GM04503 (cell line): ENCODE measurements at places on chromosomes 12 and 14.

DNA sequence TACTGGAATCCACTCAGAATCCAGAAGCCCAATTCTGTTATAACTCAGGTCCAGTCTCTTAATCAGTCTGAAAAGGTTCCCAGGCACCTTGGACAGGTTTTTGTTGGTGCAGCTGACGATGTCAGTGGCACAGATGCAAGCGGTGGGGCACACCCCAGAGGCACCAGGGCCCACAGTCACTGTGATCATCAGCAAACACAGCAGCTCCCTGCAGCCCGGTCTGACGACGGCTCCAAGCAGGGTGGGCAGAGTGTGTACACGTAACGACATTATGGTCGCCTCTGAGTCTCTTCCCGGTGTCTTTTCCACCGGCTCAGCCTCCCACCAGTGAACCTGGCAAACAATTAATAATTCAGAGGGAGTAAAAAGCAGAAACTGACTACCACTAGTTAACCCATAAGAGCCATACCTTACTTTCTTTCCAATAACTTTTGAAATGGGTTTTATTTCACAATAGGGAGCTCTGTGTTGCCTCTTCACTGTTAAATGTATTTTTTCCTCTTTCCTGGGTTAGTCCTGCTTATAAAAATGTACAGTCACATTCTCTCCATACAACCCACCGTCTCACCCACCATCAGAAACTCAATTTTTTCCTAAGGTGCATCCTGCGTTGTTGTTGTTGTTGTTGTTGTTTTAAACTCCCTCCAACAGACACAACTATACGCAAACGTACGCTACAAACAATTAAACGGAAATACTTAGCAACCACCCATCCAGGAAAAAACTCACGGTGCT lies 521 bp upstream of the PCED1B start:
- DNase-seq = no peak

DNA sequence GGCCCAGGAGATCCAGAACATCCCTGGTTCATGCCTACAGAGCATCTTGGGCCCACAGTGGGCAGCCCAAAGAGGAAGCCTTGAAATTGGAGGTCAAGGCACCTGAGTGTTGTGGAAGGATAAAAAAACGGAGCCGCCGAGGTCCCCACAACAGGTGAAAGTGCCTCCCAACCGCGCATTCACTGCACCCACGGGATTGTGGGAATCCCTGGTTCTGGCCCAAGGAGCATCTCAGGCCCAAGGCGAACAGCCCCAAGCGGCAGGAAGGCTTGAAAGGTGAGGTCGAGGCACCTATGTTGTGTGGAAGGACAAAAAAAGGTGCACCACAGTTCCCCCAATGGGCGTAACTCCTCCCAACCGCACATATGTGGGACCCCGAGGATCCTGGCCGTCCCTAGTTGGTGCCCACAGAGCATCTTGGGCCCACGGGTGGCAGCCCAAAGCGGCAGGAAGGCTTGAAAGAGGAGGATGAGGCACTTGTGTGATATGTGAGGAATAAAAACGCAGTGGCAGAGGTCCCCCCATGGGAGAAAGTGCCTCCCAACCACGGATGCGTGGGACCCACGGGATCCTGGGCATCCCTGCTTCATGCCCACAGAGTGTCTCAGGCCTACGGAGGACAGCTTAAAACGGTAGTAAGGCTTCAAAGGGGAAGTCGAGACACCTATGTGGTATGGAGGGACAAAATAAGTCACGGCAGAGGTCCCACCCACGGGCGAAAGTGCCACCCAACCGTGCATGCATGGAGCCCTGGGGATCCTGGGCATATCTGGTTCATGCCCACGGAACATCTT lies 583.9 kb downstream of the ALG10 start:
- DNase-seq = no peak

DNA sequence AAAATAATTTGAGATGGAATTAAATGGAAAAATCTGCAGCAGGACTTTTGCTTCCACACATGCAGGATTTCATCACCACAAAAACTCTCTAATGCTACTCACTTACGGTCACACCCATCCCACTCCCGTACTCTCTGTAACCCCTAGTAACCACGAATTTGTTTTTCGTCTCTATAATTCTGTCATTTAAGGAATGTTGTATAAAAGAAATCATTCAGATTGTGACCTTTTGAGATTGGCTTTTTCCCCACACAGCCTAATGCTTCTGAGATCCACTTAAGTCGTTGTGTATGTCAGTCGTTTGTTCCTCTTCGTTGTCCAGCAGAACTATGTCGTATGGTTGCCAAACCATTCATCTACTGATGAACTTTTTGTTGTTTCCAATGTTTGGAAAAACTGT lies 19.8 kb upstream of the PZP start:
- no peak for DNase-seq

DNA sequence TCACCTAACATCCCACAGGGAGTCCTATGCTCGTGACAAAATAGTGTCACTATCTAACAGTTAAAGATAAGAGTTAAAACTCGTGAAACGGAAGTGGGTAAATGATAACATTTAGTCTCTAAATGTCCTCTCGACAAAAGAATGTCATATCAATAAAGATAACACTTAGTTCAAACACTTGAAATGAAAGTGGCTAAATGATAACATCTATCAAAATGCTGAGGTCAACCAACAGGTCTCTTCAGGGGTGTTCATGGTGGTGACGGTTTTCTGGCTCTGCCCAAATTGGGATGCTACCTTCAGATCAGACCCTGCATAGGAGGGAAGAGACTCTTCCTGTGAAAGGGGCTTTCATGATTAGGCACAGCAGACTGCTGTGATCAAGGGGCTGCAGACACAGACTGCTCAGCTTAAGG lies 22.1 kb downstream of the IL26 start:
- DNase-seq = no peak

DNA sequence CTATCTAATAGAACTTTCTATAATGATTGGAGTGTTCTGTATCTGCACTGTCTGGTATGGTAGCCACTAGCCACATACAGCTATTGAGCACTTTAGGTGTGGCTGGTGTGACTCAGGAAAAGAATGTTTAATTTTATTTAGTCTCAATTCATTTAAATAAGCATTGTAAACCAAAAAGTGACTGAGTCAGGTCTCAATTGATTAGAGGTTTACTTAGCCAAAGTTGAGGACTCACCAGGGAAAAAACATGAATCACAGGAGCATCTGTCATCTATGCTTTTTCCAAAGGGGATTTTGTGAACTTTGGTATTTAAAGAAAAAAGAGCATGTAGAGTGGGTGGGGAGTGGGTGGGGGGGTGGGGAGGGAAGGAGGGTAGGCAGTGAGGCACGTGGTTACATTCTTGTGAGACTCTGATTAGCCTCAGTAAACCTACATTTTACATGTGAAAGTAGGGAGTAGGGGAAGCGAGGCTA lies 473.1 kb downstream of the ATP23 start:
- no peak for DNase-seq

- no peak for DNase-seq
Measured at GRCh38 chr12:116532428-116532827, 26.8 kb upstream of the MAP1LC3B2 start.

DNA sequence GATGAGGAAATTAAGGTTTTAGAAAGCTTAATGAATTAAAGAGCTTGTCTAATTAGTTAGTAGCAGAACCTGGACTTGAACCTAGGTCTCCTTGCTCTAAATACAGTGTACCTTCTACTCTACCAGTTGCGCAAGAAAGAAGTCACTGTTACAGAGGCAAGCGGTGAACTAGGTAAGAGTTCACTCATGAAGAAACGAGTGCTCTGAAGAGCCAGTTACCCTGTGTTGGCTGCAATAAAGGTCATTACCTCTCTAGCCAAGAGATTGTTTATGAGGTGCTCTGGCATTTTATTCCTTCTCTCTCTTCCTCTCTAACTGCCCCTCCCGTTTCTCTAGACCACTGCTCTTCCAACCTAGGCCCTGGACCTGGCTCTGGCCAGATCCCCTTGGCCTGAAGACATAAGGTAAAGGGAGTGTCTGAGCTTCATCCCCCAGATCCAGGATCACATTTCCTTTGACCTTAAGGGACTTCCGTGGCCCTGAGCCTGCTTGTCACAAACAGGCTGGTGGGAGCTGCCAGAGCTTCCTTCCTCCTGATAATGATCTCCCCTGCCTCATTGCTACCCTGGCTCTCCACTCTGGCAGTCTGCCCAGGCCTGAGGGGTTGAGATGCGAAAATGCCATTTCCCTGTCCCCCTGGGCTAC lies 1.9 kb downstream of the RNASE7 start:
- no peak for DNase-seq

- DNase-seq = no peak
Measured at GRCh38 chr12:93571365-93571924, 1.0 kb upstream of the SOCS2 start.

GRCh38 chr12:5718680-5719079 lies 226.4 kb downstream of the ANO2 start:
- no peak for DNase-seq

DNA sequence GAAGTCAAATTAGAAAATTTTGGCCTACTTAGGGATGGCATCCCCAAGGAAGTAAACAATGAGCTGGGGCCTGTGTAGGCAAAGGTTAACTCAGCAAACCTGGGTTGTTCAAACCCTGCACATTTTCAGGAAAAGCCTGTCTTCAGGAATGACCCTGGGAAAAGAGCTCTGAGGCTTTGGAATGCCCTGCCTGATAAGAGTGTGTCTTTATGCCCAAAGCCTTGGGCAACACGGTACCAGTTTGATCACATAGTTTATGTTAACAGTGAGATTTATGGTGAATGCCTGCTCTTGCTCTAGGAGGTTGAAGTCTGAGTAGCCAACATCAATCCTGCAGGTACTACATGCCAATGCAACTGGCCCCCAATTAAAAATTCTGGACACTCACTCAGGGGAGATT lies 28.2 kb upstream of the STAB2 start:
- DNase-seq = no peak

- no peak for DNase-seq
Measured at GRCh38 chr12:132228476-132229192, 84.4 kb downstream of the NOC4L start.

DNA sequence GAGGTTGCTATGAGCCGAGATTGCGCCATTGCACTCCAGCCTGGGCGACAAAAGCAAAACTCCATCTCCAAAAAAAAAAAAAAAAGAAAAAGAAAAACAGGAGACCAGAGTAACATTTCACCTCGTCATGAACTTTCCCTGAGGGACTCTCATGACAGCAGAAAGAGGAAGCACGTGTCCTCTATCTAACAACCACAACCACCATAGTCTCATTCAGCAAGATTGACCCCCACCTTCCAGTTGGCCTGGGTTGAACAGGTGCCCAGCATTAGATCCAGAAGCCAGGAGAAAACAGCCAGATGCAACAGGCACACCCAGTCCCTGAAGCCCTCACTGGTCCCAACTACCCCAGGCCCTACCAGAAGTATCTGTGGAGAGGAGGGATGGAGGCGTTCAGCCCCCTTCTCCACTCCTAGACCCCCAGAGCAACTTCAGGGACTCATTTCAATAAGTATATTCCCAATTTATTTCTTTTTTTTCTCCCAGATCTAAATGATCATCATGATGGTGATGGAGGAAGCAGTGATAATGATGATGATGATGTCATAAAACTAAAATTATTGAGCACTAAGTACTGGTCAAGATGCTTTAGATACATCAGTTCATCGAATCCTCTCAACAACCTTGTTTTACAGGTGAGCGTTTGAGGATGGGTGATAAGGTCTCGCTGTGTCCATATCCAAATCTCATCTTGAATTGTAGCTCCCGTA lies 235.0 kb downstream of the EFCAB11 start:
- no peak for DNase-seq

DNA sequence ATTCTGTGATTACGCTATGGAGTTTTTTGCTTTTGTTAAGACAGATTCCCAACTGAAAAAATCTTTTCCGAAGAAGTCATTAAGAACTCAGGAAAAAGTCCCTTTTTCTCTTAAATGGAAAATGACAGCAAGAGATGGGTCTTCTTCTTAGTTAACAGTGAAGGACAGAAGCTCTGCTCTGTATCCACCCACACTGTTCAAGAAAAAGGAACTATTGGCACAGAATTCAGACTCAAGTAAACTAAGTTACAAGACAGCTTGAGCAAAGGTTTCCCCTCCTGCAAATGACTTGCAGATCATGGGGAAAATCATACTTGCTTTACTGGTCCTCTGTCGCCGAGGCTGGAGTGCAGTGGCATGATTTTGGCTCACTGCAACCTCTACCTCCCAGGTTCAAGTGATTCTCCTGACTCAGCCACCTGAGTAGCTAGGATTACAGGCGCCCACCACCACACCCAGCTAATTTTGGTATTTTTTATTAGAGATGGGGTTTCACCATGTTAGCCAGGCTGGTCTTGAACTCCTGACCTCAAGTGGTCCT lies 137.1 kb upstream of the AEBP2 start:
- DNase-seq = no peak

DNA sequence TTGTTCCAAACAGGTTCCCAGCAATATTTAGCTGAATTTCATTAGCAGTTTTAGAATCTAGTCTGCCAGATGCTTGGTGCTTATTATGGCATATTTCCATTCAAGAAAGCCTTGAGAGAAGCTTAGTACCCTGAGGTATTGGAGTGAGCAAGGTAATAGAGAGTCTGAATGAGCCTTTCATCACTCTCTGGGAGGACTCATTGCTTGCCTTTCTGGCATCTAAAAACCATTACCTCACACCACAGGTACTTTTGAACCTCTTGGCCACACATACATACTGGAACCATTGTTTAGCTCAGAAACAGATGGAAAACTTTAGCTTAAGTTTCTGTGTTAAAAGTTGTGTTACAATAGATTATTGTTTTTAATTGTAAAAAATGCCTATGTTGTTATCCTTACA lies 27.4 kb upstream of the KCNH3 start:
- DNase-seq = no peak

DNA sequence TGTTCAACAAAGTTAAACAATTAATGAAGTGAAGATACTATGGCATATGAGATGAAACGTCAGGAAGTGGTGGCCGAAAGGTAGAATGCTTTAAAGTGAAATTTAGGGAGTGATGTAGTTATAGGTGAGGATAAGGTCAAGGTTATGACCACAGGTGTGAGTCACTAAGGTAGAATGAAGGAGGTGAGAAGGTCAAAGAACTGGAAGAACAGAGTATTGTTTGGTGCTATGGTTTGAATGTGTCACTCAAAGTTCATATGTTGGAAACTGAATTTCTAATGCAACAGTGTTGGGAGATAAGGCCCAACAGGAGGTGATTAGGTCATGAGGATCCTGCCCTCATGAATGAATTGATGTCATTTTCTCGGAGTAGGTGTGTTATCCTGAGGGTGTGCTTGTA lies 293.6 kb downstream of the NELL2 start:
- no peak for DNase-seq

DNA sequence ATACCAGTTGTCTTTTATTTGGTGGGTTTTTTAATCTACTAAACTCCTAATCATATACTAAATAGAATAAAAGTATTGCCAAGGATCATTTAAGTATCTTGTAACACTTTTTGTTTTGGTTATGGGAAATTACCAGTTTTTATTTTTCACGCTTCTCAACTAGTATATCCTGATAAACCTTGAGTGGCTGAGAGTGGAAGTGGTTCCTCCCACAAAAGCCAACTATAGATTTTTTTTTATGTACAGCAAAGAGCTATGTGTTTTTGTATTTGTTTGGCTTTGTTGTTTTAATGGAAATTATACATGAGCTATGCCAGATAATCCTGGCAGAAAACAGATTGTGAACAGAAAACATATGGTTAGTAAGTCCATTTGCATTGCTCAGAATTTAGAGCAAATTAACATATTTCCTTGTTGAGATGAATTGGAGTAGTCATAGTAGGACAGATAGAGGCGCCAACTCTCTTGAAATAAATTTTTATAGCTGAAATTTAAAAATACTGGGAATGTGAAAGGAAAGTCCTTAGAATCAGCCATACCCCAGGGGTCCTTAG lies 60.9 kb upstream of the PSMA6 start:
- no peak for DNase-seq
